KBM-7 (cell line): ENCODE measurements at places on chromosomes 3 and 15.

GRCh38 chr15:44011238-44011854 is 183.7 kb downstream of the FRMD5 start:
- no peak for DNase-seq

GRCh38 chr15:72511536-72511935 is 37.4 kb downstream of the ARIH1 start:
- DNase-seq: no peak

DNA sequence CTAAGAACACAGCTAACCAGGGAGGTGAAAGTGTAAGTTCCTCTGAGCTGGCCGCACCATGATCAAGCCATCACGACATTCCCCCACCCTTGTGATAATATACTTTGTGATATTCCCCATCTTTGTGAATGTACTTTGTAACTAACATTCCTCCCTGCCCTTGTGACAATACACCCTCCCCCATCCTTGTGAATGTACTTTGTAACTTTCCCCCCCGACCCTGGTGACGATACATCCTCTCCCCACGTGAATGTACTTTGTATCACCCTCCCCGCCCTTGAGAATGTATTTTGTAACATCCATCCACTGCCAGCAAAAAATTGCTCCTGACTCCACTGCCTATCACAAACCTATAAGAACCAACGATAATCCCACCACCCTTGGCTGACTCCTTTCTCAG is 20.2 kb upstream of the OR5H6 start:
- DNase-seq: no peak

GRCh38 chr3:143330296-143330868 is 210.8 kb downstream of the CHST2 start:
- no peak for DNase-seq

GRCh38 chr3:35832140-35832571 is 192.8 kb downstream of the ARPP21 start:
- DNase-seq: no peak

DNA sequence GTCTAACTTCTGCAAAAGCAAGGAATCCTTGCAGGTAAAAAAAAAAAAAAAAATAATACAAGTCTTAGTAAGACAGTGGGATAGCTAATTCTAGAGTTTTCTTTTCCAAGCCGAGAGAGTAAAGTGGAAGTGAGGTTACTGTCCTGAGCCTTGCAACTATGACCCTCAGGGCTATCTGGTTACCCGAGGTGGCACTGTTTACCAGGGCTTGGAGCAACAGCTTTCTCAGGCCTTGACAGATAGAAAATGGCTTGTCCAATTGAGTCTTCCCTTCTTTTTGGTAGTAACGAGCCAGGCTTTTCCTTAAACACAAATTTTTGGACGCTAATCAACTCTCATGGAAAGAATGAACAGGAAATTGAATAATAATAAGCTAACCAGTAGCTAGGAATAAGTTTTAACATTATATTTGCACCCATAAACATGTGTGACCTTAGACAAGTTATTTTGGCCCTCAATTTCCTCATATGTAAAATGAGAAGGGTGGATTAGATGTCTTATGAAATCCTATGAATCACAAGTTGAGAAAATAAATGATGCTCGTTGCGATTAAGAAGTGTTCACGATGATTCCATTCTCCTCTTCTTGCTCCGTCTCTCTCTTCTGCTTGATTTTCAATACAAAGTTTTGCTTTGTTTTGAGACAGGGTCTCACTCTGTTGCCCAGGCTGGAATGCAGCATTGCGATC is 236.9 kb upstream of the KBTBD8 start:
- DNase-seq: no peak

DNA sequence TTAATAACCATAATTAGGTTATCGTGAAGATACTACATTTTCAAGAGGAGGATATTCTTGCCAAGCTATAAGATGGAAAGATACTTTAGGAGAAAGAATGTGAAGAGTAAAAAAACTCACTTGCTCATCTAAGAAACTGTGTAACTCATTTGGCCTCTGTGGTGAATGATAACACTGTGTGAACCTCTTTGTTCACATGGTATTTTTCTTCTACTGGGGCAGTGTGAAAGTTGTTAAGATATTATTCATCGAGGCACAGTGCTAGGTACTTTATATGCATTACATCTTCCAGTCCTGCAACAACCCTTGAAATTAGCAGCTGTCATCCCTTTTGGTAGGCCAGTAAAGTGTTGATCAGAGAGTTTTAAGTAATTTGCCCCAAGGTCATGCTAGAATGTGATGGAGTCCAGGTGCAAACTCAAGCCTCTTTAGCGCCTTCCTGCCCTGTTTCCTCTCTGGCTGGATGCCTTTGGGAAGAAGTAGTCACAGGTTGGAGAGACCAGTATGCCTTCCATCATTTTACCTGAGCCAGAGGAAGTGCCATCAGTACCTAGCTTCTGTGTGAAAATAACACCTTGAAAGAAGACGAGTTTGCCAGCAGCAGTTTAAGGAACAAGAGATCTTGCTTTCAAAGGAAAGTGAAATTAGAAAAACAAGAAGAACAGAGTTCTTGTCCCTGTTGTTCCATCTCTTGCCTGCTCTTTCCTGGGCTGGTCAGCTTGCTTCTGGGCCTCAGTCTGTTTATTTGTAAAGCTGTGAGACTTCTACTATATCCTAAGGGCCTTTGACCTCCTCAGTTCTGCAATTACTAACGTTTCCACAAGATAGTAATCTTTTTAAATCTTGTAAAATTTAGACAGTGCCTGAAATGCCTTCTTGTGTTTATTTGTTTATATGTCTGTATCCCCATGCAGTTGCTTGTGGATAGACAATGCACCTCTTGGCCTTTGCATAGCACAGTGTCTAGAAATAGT is 179.3 kb downstream of the FNDC3B start:
- DNase-seq: no peak

DNA sequence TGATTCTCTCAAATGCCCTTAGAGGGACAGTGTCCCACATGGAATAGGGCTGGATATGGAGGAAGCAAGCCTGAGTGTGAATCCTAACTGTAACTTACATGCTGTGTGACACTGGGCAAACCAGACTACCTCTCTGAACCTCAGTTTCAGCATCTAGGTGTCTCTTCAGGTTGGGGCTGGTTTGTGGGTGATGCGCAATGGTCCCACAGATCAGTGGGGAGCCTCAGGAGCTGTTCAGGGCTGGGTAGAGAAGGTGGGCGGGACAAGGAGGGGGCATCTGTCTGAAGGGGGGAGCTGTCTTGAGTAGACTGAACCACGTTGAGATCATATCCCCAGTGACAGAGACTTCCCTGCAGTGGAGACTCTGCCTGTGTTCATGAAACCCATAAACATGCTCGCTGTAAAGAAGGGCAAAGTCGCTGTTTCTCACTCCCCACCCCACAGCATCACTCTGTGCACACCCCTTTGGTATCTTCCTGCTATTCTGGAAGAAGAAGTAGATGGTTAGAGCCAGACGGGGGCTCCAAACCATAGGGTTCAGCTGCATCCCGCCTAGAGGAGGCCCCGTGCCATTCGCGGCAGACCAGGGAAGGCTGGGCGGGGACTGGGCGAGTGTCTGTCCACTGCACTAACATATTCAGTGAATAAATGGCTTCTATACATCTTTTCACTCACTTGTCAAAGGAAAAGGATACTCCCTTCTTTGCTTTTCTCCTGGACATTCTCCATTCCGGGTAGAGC is 28.4 kb downstream of the SRPRB start:
- no peak for DNase-seq
